ENCODE measurements at places on chromosomes 11 and 22.

- no peak for DNase-seq
Measured at GRCh38 chr22:36343720-36344105, 44.1 kb downstream of the MYH9 start.

DNA sequence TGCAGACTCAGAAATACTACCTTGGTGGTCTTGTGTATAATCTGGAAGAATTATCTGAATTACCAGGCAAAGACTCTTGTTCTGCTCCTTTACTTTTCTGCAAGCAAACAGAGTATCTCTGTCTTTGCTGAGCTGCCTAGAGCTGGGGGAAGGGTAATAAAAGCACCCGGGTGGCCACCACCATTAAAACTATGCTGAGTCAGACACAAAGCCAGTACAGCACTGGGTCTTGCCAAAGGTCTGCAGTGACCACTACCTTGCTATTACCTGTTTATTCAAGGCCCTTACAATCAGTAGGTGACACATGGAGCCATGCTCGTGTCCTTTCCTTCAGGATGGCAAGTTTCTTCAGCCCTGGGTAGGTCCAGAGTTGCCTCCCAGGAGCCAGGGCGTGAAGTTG lies 420.6 kb upstream of the CNTN5 start:
- no peak for DNase-seq

- no peak for DNase-seq
Measured at GRCh38 chr11:41118521-41118920, 340.9 kb downstream of the LRRC4C start.

- DNase-seq, result no peak
Measured at GRCh38 chr22:19118329-19118880, 3.8 kb downstream of the DGCR2 start.

DNA sequence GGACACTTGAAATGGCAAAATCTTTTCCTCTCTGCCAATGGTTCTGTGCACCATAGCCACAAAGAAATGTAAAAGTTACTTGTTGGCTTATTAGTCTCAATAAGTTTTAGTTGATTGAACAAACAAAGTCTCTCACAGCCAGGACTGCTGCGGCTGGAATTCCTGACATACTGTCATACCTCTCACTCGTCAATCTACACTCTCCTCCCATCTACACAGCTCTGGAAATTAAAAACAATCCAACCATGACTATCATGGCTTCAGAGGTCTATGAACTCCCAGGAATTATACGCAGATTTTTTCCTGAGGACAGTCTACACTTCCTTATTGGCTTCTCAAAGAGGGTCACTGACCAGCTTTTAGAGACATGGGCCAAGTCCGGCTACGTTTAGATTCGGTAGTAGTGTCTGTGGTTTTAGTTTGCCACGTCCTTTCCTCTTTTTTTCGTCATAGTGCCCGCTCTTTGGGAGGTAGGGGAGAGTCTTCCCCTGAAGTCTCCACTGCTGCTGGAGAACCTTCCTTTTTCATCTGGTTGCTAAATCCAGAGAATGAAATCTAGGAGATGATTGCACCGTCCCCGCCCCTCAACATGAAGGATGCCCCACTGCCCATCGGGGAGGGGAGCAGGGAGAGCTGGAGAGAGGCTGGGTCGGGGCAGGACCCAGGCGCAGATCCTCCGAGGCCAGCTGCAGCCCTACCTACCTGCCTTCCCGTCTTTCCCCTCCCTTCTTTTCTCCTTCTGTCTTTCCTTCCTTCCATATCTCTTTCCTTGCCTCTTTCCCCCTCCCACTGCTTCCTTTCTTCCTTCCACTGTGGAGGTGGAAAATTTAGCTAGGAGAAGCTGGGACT lies 1.0 kb upstream of the PLEKHB1 start:
- no peak for DNase-seq

DNA sequence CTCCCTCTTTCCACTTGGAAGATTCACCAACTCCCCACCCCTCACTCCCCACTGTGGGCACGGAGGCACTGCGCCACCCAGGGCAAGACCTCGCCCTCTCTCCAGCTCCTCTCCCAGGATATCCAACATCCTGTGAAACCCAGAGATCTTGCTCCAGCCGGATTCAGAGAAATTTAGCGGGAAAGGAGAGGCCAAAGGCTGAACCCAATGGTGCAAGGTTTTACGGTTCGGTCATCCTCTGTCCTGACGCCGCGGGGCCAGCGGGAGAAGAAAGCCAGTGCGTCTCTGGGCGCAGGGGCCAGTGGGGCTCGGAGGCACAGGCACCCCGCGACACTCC lies 397 bp upstream of the CD44 start:
- no peak for DNase-seq

DNA sequence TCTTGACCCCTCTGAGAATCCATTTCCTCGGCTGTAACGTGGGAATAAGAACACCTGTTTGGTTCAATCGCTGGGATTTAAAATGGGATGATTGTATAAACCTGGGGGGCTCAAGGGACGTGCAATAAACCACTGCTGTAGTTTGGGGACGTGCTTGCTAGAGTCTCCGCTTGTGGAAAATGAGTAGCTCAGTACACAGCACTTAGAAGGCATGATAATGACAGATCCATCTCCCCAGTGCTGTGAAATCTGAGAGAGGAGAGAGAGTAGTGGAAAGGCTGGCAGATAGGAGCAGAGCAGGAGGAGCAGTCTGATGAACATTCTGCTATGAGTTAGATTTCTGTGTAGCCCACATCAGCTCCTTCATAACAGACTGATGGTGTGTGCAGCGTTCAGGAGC lies 256.5 kb downstream of the MN1 start:
- no peak for DNase-seq
